ENCODE measurements at places on chromosomes 7 and 10.

DNA sequence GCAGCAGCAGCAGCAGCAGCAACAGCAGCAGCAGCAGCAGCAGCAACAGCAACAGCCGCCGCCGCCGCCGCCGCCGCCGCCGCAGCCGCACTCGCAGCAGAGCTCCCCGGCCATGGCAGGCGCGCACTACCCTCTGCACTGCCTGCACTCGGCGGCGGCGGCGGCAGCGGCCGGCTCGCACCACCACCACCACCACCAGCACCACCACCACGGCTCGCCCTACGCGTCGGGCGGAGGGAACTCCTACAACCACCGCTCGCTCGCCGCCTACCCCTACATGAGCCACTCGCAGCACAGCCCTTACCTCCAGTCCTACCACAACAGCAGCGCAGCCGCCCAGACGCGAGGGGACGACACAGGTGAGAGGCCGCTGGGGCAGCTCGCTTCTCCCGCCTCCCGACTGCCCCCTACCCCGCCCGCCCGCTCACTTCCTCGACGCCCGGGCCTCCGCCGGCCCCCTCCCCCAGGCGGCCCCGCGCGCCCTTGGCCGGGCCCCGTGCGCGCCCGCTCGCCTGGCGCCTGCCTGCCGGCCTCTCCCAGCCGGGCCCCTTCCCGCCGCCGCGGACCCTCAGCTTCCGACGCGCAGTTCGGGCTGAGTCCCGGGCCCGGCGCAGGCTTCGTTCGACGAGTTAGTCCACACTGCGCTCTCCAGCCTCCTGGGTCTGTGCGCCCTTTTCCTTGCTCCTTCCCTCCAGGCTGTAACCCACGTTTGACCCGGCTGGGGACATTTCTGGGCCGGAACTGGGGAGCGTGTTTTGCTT lies 882 bp downstream of the DLX6 start:
- no peak for DNase-seq

DNA sequence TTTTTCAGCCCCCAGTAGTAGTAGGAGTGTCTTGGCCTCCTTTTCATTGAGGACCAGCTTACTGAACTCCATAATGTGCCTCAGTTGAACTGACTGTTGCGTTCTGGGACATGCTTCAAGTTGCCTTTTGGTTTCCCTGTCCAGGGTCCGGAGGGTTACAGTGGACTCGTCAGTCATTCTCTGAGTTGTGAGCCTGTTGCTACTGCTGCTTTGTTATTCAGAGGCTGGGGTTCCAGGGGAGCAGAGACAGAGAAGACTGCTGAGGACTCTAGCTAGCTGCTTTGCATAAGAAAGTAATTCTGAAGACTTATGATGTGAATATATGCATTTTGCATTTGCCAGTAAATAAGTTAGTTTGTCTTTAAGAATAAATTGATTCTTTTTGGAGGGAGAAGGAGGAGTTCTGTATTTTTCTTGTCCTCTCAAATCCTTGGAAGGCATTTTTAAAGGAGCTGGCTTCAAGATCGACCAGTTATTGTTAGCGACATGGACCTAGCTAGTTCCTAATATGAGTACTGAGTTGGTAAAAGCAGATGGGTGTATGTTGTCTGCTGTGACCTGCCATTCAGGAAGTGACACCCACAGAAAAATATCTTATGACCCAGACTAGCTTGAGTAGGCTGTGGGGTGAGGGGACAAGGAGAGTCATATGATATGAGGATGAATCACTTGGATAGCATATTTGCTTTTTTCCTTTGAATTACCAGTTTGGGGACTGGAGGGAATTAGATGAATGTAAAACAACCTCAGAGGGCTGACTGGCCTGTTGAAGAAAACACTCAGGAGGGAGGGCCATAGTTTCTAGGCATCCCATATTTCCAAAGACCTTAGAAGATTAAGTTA lies 8.3 kb downstream of the PI4K2A start:
- DNase-seq = peak; percentile 18

- no peak for DNase-seq
Measured at GRCh38 chr7:122301858-122302760, 2.4 kb downstream of the FEZF1 start.

GRCh38 chr7:137172105-137172590 lies 171.4 kb downstream of the PTN start:
- no peak for DNase-seq

DNA sequence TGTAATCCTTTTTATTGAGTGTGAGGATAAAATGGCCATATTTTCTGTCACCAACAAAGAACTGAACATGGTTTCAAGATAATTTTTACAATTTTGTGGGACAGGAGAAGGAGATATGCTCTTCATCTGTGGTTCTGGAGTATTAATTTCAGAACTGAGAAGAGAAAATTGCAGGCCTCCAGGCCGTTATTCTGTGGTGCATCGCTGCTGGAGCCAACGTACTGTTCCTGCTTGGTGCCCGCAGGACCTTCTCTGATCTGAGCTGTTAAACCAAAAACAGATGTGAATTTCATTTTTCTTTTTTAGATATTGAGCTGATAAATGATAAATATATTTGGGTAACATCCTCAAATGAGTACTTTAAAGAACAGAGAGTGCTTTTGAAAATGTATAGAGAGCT lies 63.9 kb downstream of the IKZF1 start:
- DNase-seq = no peak

- DNase-seq = no peak
Measured at GRCh38 chr10:101767600-101767945, 8.3 kb downstream of the FGF8 start.

- DNase-seq = no peak
Measured at GRCh38 chr7:103902917-103903316, 86.5 kb downstream of the RELN start.

Data from activated CD8-positive, alpha-beta memory T cell treated with anti-CD3 and anti-CD28 coated beads for 4 hours (primary cell).